Stomach (tissue), 19 donors: ENCODE measurements at places on chromosomes 2 and 18. TPM values are rescaled to one million over a fixed set of nuclear protein-coding genes. Genes with fewer than 3 reads are reported as not detected.

Gene SFT2D3
- 35.6 TPM for total RNA-seq

Gene PIEZO2
- total RNA-seq = 19.6 TPM

Gene GPR35
- total RNA-seq = 35.5 TPM

Gene OTOF
- total RNA-seq = 0.37 TPM

Gene PAIP2B
- total RNA-seq = 5.2 TPM

Gene SPDYA
- not detected for total RNA-seq

Gene TP53I3
- total RNA-seq = 38.7 TPM

Gene NEU2
- not detected for total RNA-seq

Gene AMER3
- 0.55 TPM for total RNA-seq

Gene ST8SIA3
- total RNA-seq = not detected

Gene C2orf92
- total RNA-seq = not detected

Gene ABCB11
- not detected for total RNA-seq

Gene SERPINB12
- total RNA-seq = not detected

Gene ERICH2
- total RNA-seq = not detected

Gene NOL4
- total RNA-seq = not detected

Gene RAMP1
- 113 TPM for total RNA-seq

Gene LYG2
- total RNA-seq = not detected

Gene RSAD2
- 0.45 TPM for total RNA-seq

Gene REG1B
- total RNA-seq = not detected

Gene RGPD8
- 17.1 TPM for total RNA-seq

Gene TBR1
- total RNA-seq = not detected

Gene SALL3
- not detected for total RNA-seq

Gene TET3
- 31.5 TPM for total RNA-seq

Gene CD226
- not detected for total RNA-seq

Gene APLF
- 9.4 TPM for total RNA-seq

Gene DSEL
- total RNA-seq = 23.9 TPM

Gene EHD3
- total RNA-seq = 1.7 TPM

Gene LYPD6
- not detected for total RNA-seq

Gene ACMSD
- total RNA-seq = not detected

Gene COMMD1
- total RNA-seq = 155 TPM

Gene DTNA
- total RNA-seq = 113 TPM

Gene AQP12A
- total RNA-seq = not detected

Gene DAW1
- total RNA-seq = not detected

Gene SLC4A1AP
- total RNA-seq = 58.9 TPM

Gene MXD1
- total RNA-seq = 32.0 TPM

Gene IL37
- not detected for total RNA-seq

Gene CYRIA
- 2.2 TPM for total RNA-seq

Gene ASXL3
- 5.0 TPM for total RNA-seq

Gene DAPL1
- total RNA-seq = not detected

Gene HNRNPLL
- total RNA-seq = 58.9 TPM

Gene HOXD12
- total RNA-seq = not detected

Gene CRYGD
- total RNA-seq = not detected

Gene MYO3B
- not detected for total RNA-seq

Gene LOXL3
- 1.2 TPM for total RNA-seq

Gene WDR54
- 3.5 TPM for total RNA-seq

Gene SLC30A3
- not detected for total RNA-seq

Gene DLX1
- total RNA-seq = not detected

Gene PRLH
- not detected for total RNA-seq

Gene GAD1
- total RNA-seq = not detected

Gene NCKAP1
- 13.0 TPM for total RNA-seq

Gene IGFBP2
- total RNA-seq = 629 TPM

Gene RELCH
- 39.6 TPM for total RNA-seq

Gene SLC11A1
- total RNA-seq = 8.9 TPM

Gene HOXD8
- total RNA-seq = 0.58 TPM

Gene TWIST2
- 0.58 TPM for total RNA-seq
